Lung (tissue), 17 donors: ENCODE measurements at places on chromosomes 16 and 17. TPM values are rescaled to one million over a fixed set of nuclear protein-coding genes. Genes with fewer than 3 reads are reported as not detected.

The KCNAB3 gene
- polyA plus RNA-seq = 2.6 TPM

The CA10 gene
- polyA plus RNA-seq = 0.04 TPM

GRCh38 chr16:52652033-52652432, 105.1 kb upstream of the TOX3 start:
- no peaks in the 10 kb centered on the region for H3K4me1 ChIP-seq
- no peak for DNase-seq
- H3K4me3 ChIP-seq = no peak overlapping the region
- H3K27ac ChIP-seq = no peak overlapping the region
- no peaks in the 10 kb centered on the region for H3K27me3 ChIP-seq

DNA sequence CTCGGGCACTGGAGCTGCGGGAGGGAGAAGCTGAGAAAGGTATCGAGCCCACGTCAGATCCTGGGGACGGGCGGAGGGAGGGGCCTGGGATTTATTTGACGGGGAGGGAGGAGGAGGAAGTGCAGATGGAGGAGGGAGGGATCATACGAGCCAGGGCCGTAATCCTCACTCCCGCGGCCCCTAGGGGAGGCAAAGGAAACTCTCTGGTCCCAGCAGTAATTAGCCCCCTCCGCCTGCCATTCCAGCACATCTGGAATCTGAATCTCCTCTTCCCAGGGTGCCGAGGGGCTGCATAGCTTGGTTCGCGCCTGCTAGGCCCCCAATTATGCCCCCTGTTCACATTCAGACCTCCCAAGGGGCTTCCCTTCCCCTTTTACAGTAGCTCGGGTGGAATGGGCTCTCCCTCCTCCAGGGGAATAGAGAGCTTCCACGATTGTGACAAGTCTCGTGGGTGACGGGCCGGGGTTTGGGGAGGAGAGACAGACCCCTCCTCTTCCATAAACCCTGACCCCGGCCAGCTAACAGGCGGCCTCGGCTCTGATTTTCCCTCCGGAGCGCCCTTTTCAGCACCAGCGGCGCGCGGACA, at the start of gene SEZ6L2:
SEZ6L2 (minus strand) TSS at position 35 of the 586 bp plus-strand sequence. CDS start 531 bp downstream, outside the sequence.
- no peaks in the 10 kb centered on the region for H3K4me1 ChIP-seq
- H3K36me3 ChIP-seq = no peaks in the 10 kb centered on the region
- peak within 1 kb of the TSS; percentile 26 for H3K27ac ChIP-seq
- H3K27me3 ChIP-seq = peaks cover 8% of the 10 kb centered on the region

GRCh38 chr17:33198954-33199353, 94.1 kb downstream of the ASIC2 start:
- no peak overlapping the region for H3K27ac ChIP-seq
- DNase-seq = no peak
- H3K4me1 ChIP-seq = no peaks in the 10 kb centered on the region
- H3K36me3 ChIP-seq = no peaks in the 10 kb centered on the region

DNA sequence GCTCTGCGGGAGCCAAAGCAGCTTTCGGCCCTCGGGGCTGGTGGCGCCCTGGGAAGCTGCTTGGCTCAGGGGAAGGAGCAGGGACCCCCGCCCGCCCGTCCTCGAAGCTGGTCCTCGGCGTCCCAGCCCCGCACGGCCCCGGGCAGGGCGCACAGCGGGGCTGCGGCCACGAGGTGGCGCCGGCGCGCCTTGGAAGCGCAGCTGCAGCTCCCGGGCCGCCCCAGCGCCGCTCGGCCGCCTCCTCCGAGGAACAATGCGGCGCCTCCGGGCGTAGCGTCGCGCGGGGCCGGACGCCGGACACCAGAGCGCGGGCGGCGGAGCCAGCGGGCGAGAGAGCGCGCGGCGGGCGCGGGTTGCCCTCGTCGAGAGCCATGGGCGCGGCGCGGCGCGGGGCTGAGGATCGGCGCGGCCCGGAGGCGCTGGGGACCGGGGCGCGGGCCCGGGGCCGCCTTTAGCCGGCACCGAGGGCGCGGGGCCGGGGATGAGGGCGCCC, at the start of gene MGAT5B:
MGAT5B (plus strand) TSS at position 229 of the 493 bp plus-strand sequence. CDS start 626 bp downstream, outside the sequence.
- H3K4me3 ChIP-seq = peak within 1 kb of the TSS; percentile 29
- H3K27ac ChIP-seq = no peak within 1 kb of the TSS
- no peaks in the 10 kb centered on the region for H3K36me3 ChIP-seq
- DNase-seq = peak; percentile 80
- peaks cover 3% of the 10 kb centered on the region for H3K27me3 ChIP-seq
